ENCODE measurements at places on chromosomes 5 and 9. TPM values are rescaled to one million over a fixed set of nuclear protein-coding genes. Genes with fewer than 3 reads are reported as not detected.

DNA sequence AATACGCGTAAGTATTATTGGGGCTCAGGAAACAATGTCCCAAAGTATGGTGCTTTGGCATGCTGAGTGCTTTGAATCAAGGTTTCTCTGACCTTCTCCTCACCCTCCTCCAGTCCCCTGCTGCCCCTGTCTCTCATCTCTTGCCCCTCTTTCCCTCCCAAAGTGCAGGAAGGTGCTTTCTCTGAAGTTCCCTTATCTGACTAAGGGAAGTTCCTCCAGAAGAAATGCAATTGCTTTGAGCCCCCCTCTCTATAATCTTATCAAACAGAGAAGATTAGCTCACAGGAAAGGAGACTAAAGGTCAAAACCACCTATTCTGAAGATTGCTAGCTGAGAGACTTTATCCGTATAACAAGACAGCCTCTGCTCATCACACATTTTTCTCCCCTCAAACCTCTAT lies 288.1 kb downstream of the ARL15 start:
- H3K27me3 ChIP-seq: no peaks in the 10 kb centered on the region
- no peak for DNase-seq
- H3K4me1 ChIP-seq: no peaks in the 10 kb centered on the region
- no peak overlapping the region for H3K4me3 ChIP-seq
- H3K27ac ChIP-seq: no peak overlapping the region

- no peaks in the 10 kb centered on the region for H3K27me3 ChIP-seq
- H3K4me1 ChIP-seq: no peaks in the 10 kb centered on the region
- no peak overlapping the region for H3K4me3 ChIP-seq
- DNase-seq: no peak
- H3K36me3 ChIP-seq: no peaks in the 10 kb centered on the region
- H3K27ac ChIP-seq: no peak overlapping the region
These were observed 5.9 kb downstream of the SLC38A9 start for GRCh38 chr5:55706230-55706629.

- no peaks in the 10 kb centered on the region for H3K36me3 ChIP-seq
- H3K4me3 ChIP-seq: no peak overlapping the region
- no peak for DNase-seq
- no peaks in the 10 kb centered on the region for H3K27me3 ChIP-seq
- no peaks in the 10 kb centered on the region for H3K4me1 ChIP-seq
These were observed 73.7 kb downstream of the VPS13A start for GRCh38 chr9:77251050-77251449.

DNA sequence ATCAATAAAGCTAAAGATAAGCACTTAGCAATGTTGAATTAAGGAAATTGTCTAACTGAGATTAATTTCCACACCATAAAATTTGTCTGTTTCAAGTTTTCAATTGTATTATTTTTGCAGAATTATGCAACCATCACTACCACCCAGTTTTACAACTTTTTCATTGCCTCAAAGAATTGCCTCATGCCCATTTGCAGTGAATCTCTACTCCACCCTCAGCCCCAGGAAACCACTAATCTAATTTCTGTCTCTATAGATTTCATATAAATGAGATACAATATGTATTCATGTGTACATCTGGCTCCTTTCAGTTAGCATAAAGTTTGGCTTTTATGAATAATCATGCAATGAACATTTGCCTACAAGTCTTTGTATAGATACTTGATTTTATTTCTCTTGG lies 72.9 kb downstream of the PTCD2 start:
- H3K4me1 ChIP-seq: no peaks in the 10 kb centered on the region
- H3K27me3 ChIP-seq: no peaks in the 10 kb centered on the region
- H3K27ac ChIP-seq: no peak overlapping the region
- no peak for DNase-seq
- H3K4me3 ChIP-seq: no peak overlapping the region

DNA sequence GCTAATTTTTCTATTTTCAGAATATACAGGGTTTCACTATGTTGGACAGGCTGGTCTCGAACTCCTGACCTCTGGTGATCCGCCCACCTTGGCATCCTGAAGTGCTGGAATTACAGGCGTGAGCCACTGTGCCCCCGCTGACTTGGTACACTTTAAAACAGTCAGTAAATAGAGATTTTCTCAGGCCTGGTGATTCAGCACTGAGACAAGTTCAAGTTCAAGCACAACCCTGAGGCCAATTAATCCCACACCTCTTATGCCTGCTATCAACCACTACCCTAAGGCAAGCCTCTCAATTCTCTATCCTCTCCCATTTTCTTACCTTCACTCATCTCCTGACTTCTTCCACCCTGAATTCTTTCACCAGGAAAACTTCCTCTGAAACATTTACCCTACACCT lies 18.9 kb downstream of the MUSK start:
- H3K4me3 ChIP-seq: no peak overlapping the region
- H3K27ac ChIP-seq: no peak overlapping the region
- H3K4me1 ChIP-seq: no peaks in the 10 kb centered on the region
- no peaks in the 10 kb centered on the region for H3K27me3 ChIP-seq
- no peaks in the 10 kb centered on the region for H3K36me3 ChIP-seq
- no peak for DNase-seq

DNA sequence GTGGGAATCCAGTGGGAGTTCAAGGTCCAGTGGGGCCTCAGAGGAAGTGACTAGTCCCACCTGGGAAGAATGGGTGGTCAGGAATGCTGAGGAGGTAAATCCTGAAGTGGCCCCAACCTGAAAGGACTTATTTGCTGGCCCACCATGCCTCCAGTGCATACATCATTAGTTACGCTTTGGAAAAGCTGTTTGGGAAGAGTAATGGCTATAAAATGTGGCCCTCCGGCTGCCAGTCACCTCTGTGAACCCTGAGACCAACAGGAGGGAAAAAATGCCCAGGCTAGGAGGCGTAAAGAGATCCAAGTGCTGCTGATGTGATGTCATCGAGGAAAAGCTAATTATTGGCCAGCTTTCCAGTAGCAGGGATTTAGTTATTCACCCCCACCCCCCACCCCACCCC lies 2.7 kb upstream of the SLC26A2 start:
- H3K27me3 ChIP-seq: no peaks in the 10 kb centered on the region
- peak overlapping the region; percentile 73 for H3K27ac ChIP-seq
- H3K4me3 ChIP-seq: no peak overlapping the region
- no peak for DNase-seq
- H3K4me1 ChIP-seq: peaks cover 68% of the 10 kb centered on the region

GRCh38 chr5:1568201-1568979 lies 44.6 kb upstream of the LPCAT1 start:
- DNase-seq: no peak
- no peak overlapping the region for H3K4me3 ChIP-seq
- H3K27ac ChIP-seq: no peak overlapping the region
- no peaks in the 10 kb centered on the region for H3K27me3 ChIP-seq

GRCh38 chr5:105684799-105685198 lies 1985.9 kb downstream of the EFNA5 start:
- no peak for DNase-seq
- no peaks in the 10 kb centered on the region for H3K4me1 ChIP-seq
- no peaks in the 10 kb centered on the region for H3K36me3 ChIP-seq
- H3K4me3 ChIP-seq: no peak overlapping the region
- H3K27ac ChIP-seq: no peak overlapping the region

GRCh38 chr5:180059326-180059725 lies 12.2 kb downstream of the RNF130 start:
- H3K4me3 ChIP-seq: no peak overlapping the region
- no peaks in the 10 kb centered on the region for H3K36me3 ChIP-seq
- no peak overlapping the region for H3K27ac ChIP-seq
- H3K27me3 ChIP-seq: no peaks in the 10 kb centered on the region

DNA sequence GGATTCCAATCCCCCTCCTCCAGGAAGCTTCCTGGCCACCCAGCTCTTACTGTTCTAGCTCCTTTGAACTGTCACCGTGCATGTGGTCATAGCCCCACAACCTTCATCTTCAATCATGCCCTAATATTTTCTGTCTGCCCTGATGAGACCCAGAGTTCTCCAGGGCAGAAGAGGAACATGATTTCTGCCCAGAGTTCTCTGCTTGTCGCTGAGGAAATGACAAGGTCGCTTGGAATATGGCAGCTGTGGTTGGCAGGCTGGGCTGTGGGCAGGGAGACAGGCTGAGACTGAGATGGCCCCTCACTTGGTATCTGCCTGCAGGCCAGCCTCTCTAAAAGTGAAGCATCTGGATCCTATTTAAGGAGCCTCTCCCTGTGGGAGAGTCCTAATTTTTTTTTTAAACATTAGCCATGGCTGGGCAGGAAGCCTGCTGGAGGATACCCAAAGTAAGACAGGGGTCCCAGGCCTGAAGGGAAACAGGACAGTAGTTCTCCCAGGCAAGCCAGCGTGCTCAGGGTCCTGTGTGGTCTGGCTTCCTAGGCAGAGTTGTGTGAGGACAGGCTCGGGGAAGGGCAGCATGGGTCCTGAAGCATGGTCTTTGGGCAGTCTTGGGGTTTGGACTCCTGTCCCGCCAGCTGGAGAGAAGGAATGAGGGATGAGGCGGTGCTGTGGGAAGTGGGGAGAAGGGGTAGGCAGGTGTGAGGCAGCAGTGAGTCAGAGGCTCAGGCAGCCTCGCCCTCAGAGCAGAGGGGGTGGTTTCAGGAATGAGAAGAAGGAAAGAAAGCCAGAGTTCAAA lies 242.1 kb downstream of the FSTL4 start:
- H3K27me3 ChIP-seq: peaks cover 3% of the 10 kb centered on the region
- no peak for DNase-seq
- H3K4me1 ChIP-seq: no peaks in the 10 kb centered on the region
- H3K36me3 ChIP-seq: no peaks in the 10 kb centered on the region
- H3K27ac ChIP-seq: no peak overlapping the region

GRCh38 chr9:129933185-129934040 lies 98.2 kb downstream of the USP20 start:
- H3K4me1 ChIP-seq: no peaks in the 10 kb centered on the region
- H3K36me3 ChIP-seq: no peaks in the 10 kb centered on the region
- DNase-seq: no peak
- H3K27ac ChIP-seq: no peak overlapping the region

DNA sequence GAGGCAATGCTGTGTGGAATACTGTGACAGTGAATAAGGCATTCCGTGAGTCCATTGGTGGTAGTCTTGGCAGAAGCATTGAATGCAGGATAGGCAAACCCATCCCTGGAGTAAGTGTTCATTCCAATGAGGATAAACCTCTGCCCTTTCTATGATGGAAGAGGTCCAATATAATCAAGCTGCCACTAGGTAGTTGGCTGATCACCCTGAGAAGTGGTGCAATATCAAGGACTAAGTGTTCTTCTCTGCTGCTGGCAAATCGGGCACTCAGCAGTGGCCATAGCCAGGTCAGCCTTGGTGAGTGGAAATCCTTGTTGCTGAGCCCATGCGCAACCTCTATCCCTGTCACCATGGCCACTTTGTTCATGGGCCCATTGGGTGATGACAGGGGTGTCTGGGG lies 70.1 kb downstream of the FBXO4 start:
- no peak overlapping the region for H3K27ac ChIP-seq
- DNase-seq: no peak
- no peak overlapping the region for H3K4me3 ChIP-seq
- H3K27me3 ChIP-seq: no peaks in the 10 kb centered on the region

- H3K4me3 ChIP-seq: no peak overlapping the region
- no peak overlapping the region for H3K27ac ChIP-seq
- H3K36me3 ChIP-seq: no peaks in the 10 kb centered on the region
- no peak for DNase-seq
These were observed 49.9 kb downstream of the GDNF start for GRCh38 chr5:37789991-37790390.

DNA sequence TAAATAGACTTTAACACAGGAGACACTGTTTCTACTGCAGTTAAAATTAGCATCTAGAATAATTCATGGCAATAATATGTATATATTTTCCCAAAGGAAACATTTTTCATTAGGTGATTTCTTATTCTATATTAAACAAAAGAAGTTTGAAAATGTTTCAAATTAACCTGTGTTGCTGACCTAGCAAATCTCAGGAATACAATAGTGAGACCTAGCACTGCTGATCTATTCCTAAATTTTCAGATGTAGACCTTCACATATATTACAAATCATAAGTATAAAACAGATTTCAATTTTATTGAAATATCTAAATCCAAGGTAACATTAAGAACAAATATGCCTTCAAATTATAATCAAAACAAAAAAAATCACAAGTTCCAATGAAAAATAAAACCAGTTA lies 15.1 kb downstream of the LMBRD2 start:
- no peaks in the 10 kb centered on the region for H3K27me3 ChIP-seq
- H3K4me3 ChIP-seq: no peak overlapping the region
- no peaks in the 10 kb centered on the region for H3K36me3 ChIP-seq
- no peaks in the 10 kb centered on the region for H3K4me1 ChIP-seq

- H3K27ac ChIP-seq: peak overlapping the region; percentile 44
- H3K4me1 ChIP-seq: peaks cover 13% of the 10 kb centered on the region
- no peaks in the 10 kb centered on the region for H3K36me3 ChIP-seq
These were observed 34.9 kb downstream of the LURAP1L start for GRCh38 chr9:12809720-12810119.

GRCh38 chr9:26129217-26129616 lies 451.0 kb upstream of the TUSC1 start:
- no peaks in the 10 kb centered on the region for H3K27me3 ChIP-seq
- H3K27ac ChIP-seq: no peak overlapping the region
- H3K36me3 ChIP-seq: no peaks in the 10 kb centered on the region
- no peaks in the 10 kb centered on the region for H3K4me1 ChIP-seq
- no peak overlapping the region for H3K4me3 ChIP-seq

DNA sequence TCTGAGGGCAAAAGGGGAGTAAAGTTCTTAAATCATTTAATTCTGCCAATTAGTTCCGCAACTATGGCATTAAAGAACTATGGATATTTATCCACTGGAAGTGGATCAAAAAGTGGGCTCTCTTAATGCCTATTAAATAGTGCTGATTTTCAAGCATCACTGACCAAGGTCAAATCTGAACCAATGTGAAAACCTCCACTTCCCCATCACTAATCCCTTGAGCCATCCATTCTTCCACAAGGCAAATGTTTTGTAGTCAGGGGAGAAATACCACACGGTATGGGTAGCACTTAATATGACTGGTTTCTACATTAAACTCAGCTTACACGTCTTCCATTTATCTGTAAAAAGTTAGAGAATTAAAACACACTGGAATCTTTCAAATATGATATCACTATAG lies 57.6 kb downstream of the MLLT3 start:
- no peaks in the 10 kb centered on the region for H3K36me3 ChIP-seq
- no peak overlapping the region for H3K4me3 ChIP-seq
- DNase-seq: no peak

- no peaks in the 10 kb centered on the region for H3K27me3 ChIP-seq
- H3K27ac ChIP-seq: no peak overlapping the region
- H3K36me3 ChIP-seq: no peaks in the 10 kb centered on the region
- no peak for DNase-seq
- no peak overlapping the region for H3K4me3 ChIP-seq
- peaks cover 4% of the 10 kb centered on the region for H3K4me1 ChIP-seq
These were observed 27.9 kb upstream of the SMU1 start for GRCh38 chr9:33104401-33104800.

- no peak for DNase-seq
- H3K36me3 ChIP-seq: no peaks in the 10 kb centered on the region
- H3K27me3 ChIP-seq: no peaks in the 10 kb centered on the region
- no peak overlapping the region for H3K27ac ChIP-seq
These were observed 55.0 kb downstream of the RASGEF1C start for GRCh38 chr5:180153991-180154390.

Gene ARHGEF39
- total RNA-seq: 34.0 TPM

Gene SOWAHA
- not detected for total RNA-seq

Gene PDGFRB
- 1.8 TPM for total RNA-seq

Measured in Panc1 (cell line).